Psoas muscle (tissue), 8 donors: ENCODE measurements at places on chromosomes 4 and X.
A peak's percentile ranks its signal among the peaks of the same experiment; 100 is the strongest.

DNA sequence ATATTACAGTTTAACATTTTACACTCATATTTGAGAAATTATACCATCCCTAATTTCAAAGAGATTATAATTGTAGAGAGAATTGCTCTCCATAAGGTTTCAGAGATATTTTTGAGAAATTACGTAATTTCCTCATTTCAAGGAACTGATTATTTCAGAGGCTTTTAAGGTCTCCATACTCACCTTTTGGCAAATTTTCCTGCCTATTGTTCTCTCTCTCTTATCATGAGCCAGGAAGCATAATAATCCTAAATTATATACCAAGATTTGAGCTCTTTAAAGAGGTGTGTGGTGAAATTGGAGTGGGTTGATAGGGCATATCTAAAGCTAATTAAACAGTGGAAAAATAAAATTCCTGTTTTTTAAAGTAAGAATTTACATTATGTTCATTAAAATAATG lies 248.9 kb upstream of the FTHL17 start:
- no peak for DNase-seq

GRCh38 chrX:58025979-58026378 lies 115.7 kb upstream of the ZXDA start:
- DNase-seq = no peak

DNA sequence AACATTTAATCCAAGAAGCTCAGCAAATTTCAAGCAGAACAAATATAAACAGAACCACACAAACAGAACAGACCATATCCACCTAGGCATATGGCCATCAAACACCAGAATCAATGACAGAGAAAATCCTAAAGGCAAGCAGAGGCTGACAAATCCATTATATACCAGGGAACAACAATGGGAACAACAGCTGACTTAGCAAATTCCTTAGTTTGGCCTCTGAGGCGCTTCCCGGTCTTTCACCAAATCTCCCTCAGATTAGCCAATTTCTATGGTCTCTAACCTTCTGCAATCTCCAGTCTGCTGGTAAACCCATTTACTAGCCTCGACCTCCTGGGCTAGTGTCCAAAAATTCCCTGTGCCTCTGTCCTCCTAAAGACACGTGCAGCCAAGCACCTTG lies 59.2 kb downstream of the GPR143 start:
- DNase-seq = no peak

GRCh38 chr4:26746802-26747213 lies 113.8 kb upstream of the STIM2 start:
- DNase-seq = no peak

GRCh38 chr4:13706716-13707115 lies 79.2 kb upstream of the BOD1L1 start:
- no peak for DNase-seq

DNA sequence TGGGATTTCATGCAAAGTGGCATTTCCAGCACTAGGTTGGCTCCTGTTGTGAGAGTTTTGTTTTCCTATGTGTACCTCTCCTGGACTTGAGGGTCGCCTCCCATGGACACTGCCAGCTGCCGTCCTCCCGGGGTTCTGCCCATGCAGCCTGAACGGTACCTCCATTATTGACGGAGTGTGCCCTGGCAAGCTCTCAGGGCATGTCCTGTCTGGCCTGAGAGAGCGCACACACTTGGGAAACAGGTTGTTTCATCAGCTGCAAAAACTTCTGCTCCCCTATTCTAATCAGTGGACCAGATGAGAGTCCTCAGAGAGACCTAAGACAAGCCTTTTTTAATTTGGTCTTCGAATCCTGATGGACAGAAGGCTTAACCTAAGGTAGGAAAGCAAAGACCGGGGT lies 56.6 kb upstream of the HOPX start:
- no peak for DNase-seq

- DNase-seq = no peak
These were observed 345.3 kb upstream of the LCORL start for GRCh38 chr4:18366892-18367291.

- no peak for DNase-seq
These were observed 3.0 kb downstream of the GPC4 start for GRCh38 chrX:133412246-133412645.

DNA sequence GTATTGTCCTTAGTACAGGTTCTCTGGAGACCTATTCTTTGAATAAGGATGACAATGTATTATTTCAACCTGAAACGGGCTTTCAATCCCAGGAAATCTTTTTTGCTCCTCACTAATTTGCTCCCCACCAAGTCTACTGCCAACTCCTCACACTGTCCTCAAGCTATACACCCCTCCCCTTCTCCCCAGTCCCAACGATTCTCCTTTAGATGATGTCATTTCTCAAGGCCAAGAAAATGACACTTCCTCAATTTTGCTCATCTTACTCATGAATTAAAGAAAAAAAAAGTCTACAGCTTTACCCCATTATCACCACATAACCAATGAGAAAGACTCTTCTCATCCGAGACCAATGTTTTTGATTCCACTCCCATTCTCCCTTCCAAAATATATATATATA lies 20.6 kb downstream of the AP1S2 start:
- DNase-seq = no peak

DNA sequence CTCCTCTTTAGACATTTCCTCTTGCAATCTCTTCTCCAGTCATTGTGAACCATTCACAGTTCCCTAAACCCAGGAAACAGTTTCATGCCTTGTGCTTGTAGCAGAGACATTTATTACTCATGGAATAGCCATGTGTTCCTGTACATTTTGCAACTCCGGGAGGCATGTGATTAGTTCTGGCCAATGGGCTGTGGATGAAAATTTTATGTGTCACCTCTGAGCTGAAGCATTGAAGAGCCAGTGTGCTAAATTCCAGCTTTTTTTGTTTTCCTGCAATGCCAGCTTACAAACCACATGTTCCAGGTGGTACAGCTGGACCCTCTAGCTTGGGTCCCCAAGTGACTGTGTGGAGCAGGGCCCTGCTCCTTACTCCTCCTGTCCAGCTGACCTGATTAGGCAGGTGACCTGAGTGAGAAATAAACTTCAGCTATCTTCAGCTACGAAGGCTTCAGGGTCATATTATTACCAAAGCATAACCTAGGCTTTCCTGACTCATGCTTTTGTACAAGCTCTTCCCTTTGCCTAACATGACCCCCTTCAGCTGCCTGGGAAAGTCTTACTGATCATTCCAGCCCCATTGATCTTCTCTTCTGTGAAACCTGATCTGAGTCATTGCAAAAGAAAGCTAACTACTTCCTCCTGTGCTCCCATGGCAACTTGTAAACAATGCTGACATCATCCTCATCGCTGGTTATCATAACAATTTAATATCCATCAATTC lies 200.4 kb downstream of the PTTG2 start:
- DNase-seq = no peak

DNA sequence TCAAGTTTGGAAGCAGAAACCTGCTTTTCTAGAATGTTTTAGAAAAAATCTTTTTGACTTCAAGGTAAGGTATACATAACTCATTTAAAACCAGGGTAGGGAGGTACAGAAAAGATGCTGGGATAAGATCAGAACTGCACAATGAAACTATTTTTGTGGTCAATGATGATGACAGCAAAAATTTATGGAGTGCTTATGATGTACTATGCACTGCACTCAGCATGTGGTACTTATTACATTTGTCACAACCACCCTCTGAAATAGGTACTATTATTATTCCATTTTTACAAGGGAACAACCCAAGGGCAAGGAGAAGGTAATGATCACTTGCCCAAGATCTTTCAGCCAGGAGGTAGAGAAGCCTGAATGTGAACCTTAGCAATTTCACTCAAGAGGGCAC lies 8.0 kb downstream of the GPM6B start:
- DNase-seq = no peak

- no peak for DNase-seq
These were observed 175.2 kb upstream of the TET2 start for GRCh38 chr4:104971462-104971861.

DNA sequence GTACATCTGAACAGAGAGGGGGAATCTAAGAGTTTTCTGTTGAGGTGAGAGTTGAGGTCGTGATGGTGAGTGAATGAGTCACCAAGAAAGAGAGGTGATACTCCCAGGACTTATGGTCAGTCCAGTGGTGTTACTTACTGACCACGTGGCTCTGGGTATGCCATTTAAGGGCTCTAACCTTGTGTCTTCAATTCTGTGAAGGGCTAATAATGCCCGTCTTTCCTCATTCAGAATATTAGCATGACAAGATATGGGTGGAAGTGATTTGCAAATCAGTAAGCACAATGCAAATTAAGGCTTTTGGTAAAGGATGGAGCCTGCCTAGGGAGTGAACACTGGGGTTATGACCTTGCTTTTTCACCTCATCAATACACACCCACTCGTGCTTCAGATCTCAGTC lies 75.2 kb downstream of the COQ2 start:
- DNase-seq = no peak

DNA sequence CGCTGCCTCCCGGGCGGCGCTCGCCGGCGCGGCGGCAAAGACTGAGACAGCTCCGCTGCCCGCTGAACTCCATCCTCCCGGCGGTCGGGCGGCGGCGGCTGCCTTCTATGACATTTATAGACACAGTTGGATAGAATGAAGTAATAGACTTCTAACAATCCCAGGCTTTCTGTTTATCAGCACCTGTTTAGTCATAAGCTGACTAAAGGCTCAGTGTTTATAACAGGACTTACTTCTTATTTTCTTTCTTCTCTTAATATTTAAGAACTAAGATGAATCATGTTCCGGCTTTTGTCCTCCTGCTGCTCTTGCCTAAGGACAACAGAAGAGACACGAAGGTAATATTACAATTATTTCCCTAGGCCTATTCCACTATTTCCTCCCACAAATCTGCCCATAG lies 3.9 kb downstream of the ARL13A start:
- no peak for DNase-seq

GRCh38 chr4:17647927-17648326 lies 33.5 kb downstream of the MED28 start:
- no peak for DNase-seq

- DNase-seq = no peak
These were observed 67.2 kb downstream of the PALLD start for GRCh38 chr4:168564023-168564422.

- DNase-seq = no peak
These were observed 290.7 kb upstream of the PCDH18 start for GRCh38 chr4:137823007-137823406.

GRCh38 chrX:23826653-23827052 lies 43.7 kb downstream of the SAT1 start:
- no peak for DNase-seq

GRCh38 chrX:70322784-70323183 lies 32.9 kb downstream of the KIF4A start:
- no peak for DNase-seq

DNA sequence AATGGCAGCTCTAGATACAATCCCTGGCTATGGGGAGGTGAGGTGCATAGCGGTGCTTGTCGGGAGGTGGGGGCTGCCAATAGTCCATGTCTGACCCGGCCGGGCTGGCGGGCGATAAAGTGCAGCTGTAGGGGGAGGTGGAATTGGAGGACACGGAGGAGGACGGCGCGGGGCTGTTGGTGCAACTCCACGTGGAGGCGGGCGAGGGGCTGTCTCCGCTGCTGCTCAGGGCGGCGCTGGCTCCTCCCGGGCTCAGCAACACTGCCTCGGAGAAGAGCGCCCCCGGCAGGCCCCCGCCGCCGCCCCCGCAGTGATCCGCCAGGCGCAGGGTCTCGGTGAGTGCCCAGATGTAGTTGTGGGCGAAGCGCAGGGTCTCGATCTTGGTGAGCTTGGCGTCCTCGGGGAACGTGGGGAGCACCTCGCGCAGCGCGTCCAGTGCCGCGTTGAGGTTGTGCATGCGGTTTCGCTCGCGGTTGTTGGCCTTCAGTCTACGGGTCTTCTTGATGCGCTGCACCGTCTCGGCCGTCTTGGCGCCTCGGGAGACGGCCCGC lies 1.3 kb downstream of the NEUROG2 start:
- DNase-seq = no peak

GRCh38 chrX:132271311-132271778 lies 52.1 kb upstream of the RAP2C start:
- peak; percentile 43 for DNase-seq

DNA sequence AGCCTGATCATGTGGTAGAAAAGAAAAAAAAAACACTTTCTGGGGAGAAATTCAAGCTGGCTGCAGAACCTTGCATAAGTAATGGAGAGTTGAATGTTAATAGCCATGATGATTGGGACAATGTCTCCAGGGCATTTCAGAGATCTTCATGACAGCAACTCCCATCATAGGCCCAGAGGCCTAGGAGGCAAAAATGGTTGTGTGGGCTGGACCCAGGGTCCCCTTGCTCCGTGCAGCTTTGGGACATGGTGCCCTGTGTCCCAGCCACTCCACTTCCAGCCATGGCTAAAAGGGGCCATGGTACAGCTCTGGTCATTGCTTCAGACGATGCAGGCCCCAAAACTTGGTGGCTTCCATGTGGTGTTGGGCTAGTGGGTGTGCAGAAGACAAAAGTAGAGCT lies 1170.9 kb downstream of the C4orf33 start:
- DNase-seq = no peak

DNA sequence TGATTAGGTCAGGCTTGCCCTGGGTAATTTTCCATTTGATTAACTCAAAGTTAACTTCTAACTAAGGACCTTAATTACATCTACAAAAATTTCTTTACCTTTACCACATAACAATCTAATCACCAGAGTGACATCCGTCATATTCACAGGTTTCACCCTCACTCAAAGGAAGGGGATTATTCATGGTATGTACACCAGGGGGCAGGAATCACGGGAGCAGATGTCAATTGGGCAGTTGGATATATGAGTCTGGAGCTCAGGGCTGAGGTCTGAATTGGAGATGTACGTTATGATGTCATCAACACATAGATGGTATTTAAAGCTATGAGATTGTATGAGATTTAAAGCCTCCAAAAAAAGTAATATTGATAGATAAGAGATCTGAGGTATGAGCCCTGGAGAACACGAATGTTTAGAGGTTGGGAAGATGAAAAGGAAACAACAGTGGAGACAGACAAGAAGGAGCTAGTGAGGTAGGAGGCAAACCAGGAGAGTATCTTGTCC lies 52.9 kb downstream of the PGRMC1 start:
- DNase-seq = no peak

- DNase-seq = no peak
These were observed 34.2 kb downstream of the TSC22D3 start for GRCh38 chrX:107741404-107741790.

- no peak for DNase-seq
These were observed 23.8 kb upstream of the ARHGAP10 start for GRCh38 chr4:147707892-147708672.

DNA sequence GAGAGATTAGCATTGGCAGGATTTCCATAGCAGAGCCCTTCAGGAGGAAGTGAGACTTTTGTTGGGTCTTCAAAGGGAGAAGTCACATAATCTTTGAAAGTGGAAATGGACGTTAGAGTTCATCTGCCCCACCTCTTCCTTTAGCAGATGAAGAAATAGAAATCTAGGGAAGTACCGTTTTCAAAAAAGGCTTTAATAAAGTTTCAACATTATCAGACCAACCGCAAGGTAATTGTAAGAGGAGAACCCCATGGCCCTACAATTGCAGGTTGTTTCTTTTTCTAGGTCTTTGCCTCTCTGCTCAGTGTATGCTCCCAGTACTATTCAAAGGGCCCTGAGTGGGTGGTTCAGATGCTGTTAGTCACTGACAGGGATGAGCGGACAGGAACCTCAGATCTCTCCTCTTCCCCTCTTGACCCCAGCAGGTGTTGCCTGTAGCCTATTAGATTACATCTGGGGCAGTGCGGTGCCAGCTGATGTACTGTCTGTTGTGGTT lies 48.6 kb upstream of the AP1S2 start:
- no peak for DNase-seq

GRCh38 chr4:83629945-83630721 lies 94.2 kb downstream of the GPAT3 start:
- no peak for DNase-seq
